GDM1 (cell line): ENCODE measurements at places on chromosomes 11 and 22.

- no peak for DNase-seq
Observed at GRCh38 chr11:33387996-33388395, 130.8 kb downstream of the HIPK3 start.

DNA sequence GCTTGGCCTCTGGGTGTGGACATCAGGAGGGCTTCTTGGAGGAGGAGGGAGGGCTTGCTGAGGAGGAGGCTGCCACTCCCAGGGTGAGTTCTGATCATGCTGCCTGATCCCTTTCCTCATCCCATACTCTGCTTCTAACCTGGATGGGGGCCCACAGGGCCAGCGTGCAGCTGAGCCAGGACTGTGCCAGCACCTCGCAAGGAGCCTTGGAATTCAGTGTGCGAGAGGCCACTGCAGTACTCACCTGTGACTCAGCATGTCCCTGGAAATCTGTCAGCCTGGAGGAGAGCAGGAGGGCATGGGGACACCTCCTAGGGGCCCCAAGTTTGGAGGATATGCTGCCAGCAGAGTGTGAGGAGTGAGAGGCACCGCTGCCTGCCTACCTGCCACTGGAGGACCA, 4.2 kb upstream of the GAB4 start:
- DNase-seq = no peak

DNA sequence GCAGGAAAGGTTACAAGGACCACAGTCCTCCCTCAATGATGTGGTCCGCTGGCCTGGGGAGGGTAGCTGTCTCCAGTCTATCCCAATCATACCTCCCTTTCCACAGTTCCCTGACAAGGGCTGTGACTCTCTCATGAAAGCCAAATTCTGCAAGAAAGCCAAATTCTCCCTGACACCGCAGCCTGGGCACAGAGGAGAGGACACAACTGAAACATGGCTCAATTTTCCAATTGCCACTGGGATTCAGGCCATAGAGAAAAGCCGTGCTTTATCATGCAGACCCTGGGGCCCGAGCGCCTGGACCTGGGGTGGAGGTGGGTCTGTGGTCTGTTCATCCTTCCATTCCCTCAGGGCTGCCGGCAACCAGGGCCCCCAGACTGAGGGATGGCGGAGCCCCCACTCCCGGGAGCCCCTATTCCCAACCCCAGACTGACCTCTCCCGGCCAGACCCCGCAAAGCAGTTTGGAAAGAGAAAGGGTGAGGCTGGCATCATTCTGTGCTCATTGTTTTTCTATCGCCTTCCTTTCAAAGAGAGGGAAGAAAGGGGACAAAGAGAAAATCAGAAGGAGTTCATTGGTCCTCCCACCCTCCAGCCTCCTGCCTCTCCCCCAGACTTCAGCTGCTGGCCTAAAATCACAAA, 239.5 kb downstream of the BUD13 start:
- DNase-seq = no peak

DNA sequence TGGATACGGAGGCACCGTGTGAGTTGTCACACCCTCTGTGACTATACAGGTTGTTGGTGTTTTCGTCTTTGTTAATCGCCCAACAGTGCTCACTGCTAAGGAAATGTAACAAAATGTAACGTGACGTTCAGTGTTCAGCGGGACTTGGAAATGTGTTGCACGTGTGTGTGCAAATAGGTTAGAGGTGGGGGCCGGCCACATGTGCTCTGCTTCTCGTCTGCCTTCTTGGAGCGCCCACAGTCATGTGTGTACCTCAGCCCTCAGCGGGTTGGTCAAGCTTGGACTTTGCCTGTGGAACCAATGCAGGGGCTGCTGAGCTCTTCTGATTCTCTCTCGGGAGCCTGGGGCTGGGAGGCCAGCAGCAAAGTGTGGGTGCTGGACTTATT, 7.4 kb upstream of the SMIM38 start:
- DNase-seq = no peak

DNA sequence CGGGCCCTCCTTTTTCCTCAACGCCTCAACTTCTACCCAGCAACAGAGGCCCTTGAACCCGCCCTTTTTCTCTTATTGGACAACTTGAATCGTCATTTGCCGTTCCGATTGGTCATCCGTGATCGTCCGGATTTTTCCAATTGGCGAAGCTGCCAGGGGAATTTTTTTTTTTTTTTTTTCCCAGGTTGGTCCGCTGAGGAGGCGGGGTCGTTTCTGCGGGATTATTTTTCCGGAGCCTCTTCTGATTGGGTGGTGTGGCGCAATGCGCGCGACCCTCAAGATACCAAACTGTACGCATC, 465 bp upstream of the TTC9C start:
- DNase-seq = peak; percentile 91

DNA sequence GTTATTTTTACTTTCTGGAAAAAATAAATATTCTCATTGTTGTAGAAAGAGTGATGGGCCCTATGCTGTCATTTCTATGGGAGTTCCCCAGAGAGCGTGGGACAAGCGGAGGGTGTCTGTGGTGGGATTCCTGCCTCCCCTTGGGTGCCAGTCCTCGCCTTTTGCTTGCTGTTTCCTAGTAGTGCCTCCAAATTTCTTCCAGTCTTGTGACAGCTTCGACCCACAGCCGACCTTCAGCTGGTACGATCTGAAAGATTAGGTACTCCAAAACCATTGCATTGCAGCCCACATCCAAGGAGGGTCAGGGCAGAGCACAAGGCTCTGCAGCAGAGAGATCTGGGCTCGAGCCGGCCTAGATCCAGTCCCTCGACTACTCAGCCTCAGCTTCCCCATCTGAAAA, 58.9 kb upstream of the EMID1 start:
- DNase-seq = no peak

DNA sequence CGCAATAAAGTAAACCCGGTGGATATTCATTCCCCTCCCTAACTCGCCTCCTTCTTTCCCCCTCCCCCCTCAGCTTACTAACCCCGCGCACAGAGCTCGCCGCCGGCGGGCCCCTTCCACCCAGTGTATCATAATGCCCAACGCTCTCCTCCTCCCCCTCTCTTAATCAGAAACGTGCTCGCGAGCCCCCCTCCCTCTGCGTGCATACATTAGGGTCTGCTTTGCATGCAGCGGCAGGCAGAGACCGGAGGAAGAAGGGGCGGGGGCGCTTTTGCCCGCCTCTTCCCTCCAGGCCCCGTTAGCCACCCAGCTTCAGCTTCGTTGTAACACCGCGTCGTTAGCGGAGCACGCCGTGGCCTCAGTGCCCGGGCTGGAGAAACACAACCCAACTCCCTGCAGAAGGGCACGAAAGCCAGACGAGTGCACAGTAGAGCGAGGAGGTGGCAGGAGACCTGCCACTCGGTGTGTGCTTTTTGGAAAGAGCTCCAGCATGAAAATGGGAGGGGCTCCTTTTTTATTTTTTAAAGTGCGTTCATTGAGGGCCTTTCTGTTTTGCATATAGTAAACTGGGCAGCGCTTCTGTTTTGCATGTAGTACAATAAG, 901 bp upstream of the KMT2A start:
- peak; percentile 85 for DNase-seq

GRCh38 chr22:44396021-44396726, 83.4 kb upstream of the SHISAL1 start:
- DNase-seq = no peak

GRCh38 chr11:14774721-14775120, 117.3 kb downstream of the CYP2R1 start:
- no peak for DNase-seq

DNA sequence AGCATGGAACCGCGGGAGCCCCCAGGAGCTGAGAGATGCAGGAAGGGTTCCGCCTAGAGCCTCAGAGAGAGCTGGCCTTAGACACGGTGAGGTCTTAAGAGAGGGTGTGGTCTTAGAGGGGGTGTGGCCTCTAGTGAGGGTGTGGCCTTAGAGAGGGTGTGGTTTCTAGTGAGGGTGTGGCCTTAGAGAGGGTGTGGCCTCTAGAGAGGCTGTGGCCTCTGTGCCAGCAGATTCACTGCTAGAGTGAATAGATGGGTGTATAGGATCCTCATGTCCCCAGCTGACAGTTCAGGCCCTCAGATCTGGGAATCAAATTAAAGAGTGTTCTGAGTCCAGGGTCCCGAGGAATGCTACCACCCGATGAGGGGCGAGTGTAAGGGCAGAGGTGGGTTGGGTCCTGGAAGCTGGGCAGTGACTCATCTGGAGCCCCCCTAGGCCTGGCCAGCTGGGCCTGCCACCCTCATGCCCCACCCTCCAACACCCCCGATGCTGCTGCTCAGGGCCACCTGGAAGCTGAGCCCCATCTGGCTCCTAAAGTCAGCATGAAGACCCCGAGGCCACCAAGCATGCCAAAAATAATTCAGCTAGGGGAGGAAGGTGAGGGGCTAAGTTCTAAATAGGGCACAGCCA, 49.5 kb downstream of the IGF2 start:
- DNase-seq = no peak

DNA sequence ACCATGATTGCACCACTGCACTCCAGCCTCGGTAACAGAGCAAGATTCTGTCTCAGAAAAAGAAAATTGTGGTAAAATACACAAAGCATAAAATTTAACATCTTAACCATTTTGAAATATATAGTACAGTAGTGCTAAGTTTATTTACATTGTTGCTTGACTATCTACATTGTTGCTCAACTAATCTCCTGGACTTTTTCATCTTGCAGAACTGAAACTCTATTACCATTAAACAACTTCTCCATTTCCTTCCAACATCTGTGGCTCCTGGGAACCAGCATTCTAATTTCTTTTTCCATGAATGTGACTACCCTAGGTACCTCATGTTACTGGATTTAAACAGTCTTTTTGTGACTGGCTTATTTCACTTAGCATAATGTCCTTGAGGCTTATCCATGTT, 13.5 kb upstream of the VWA5A start:
- no peak for DNase-seq

DNA sequence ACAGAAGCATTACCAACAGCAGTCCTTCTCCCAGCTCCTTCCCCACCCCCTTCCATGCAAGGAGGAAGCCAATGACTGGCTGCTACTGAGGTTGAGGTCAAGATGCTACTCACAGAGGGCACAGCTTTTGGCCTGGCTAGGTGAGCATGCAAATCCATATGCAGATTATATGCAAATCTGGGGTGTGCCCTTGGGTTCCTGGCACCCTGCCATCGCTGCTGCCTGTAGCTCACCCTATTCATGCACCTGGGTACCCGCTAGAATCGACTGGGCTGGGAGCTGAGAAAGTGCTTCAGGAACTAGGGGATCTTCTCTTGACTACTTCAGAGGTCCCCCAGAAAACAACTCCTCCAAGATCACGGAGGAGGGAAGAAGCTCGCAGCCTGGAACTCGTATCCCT, 4.0 kb downstream of the DSCAML1 start:
- DNase-seq = no peak

DNA sequence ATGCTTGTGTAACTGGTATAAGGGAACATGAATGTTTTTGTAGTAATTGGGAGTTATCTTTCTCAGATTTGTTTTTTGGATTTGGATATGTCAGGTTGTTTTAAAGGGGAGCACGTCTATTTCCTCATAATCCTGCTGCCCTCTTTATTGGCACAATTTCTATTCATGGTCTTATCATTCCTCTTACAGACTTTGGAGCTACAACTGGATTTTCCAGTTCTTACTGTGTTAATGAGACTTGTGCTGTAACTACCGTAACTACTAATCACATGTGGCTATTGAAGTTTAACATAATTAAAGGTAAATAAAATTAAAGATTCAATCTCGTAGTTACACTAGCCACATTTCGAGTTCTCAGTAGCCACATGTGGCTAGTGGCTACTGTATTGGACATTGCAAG, 1.9 kb downstream of the FDX1 start:
- no peak for DNase-seq

DNA sequence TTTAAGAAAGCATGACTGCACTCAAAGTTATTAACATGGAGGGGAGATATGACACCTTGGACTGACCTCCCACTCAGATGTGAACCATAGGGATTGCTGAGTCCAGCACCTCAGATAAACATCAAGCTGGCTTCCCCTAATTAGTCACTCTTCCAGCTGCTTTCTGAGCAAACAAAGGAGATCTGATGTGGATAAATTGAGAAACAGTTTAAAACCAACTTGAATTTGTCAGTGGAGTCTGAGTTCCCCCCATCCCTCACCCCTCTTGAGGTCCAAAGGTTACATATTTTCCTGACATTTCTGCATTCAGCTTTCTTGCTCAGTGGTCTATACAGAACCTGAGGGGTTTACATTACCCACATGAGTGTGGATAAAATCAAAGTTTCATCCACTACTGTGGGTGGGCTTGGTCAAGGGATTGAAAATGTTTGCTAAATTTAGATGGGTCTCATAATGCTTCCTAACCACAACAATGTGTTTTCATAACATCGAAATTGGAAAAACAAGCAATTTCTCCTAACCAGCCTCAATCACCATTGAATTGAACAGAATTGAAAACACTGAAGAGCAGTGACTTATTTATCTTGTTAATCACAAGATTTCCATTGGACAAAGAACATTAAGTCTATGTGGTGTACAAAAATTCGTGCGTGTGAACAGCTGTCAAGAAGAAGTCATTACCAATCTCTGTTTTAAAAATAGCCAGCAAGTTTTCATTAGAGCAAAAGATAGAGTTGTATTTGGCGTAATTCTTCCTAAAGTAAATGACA, 292.3 kb downstream of the METTL15 start:
- DNase-seq = no peak

DNA sequence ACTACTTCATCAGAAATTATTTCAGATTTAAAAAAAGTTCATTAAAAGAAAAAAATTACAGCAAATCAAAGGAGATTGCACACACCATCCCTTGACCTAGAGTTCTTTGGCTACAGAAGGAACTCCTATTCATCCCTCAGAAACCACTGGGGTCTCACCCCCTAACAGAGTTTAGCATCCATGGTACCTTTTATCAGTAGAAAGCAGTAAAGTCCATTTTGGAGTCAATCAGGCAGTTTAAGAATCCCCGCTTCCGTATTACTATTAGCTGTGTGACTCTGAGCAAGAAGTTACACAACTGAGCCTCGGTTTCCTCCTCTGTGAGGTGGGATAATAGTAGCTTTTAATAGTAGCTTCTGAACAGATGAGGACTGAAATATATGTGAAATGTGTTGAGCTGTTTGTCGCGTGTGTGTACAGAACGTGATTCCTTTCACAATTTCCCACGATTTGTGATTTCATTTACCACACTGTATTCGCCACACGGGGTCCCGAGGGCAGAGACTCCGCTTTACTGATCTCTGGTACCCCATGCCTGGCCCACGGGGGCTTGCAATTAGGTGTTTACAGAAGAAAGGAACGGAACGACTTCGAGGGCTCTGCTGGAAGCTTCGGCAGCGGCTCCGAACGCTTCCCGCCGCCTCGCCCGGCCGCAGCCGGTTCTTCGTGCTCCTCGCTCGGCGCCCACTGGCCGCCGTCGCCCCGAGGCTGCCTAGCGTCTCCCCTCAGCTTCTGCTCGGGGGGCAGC, 72.5 kb upstream of the ZBED5 start:
- no peak for DNase-seq
